ENCODE measurements at places on chromosomes 4 and X. TPM values are rescaled to one million over a fixed set of nuclear protein-coding genes. Genes with fewer than 3 reads are reported as not detected.

Gene HMGN5
- 6.5 TPM for total RNA-seq

Gene GDPD2
- total RNA-seq: not detected

Gene BLTP1
- total RNA-seq: 39.6 TPM

Gene HEPH
- total RNA-seq: 0.50 TPM

Gene GAGE13
- total RNA-seq: not detected

Gene SMIM10
- total RNA-seq: 4.7 TPM

Gene LPAR4
- 3.6 TPM for total RNA-seq

Gene MAGEA2
- not detected for total RNA-seq

Gene GAGE12J
- total RNA-seq: not detected

Gene PLS3
- 642 TPM for total RNA-seq

Gene MAMLD1
- total RNA-seq: 8.8 TPM

Gene DCLK2
- total RNA-seq: 20.0 TPM

Gene GYPA
- total RNA-seq: not detected

Gene PGAM4
- total RNA-seq: not detected

Gene GABRG1
- total RNA-seq: not detected

Gene STARD8
- 0.37 TPM for total RNA-seq

Gene NRK
- 13.1 TPM for total RNA-seq

Gene ADH1C
- not detected for total RNA-seq

Gene HPF1
- 18.5 TPM for total RNA-seq

Gene SPIN2A
- 2.3 TPM for total RNA-seq

Gene PLP1
- total RNA-seq: 1.2 TPM

Gene LDOC1
- total RNA-seq: 28.6 TPM

Gene LONRF3
- not detected for total RNA-seq

Gene SCML1
- total RNA-seq: 8.4 TPM

Gene F8A1
- 34.0 TPM for total RNA-seq

Gene ART3
- total RNA-seq: not detected

Gene TEX11
- total RNA-seq: not detected

Gene AFM
- total RNA-seq: not detected

Gene PSAPL1
- total RNA-seq: not detected

Gene HTRA3
- 3.5 TPM for total RNA-seq

Gene DUX4
- not detected for total RNA-seq

Measured in chondrocyte (in vitro differentiated cells).